ENCODE measurements at places on chromosomes 13 and 19.
A peak's percentile ranks its signal among the peaks of the same experiment; 100 is the strongest.

DNA sequence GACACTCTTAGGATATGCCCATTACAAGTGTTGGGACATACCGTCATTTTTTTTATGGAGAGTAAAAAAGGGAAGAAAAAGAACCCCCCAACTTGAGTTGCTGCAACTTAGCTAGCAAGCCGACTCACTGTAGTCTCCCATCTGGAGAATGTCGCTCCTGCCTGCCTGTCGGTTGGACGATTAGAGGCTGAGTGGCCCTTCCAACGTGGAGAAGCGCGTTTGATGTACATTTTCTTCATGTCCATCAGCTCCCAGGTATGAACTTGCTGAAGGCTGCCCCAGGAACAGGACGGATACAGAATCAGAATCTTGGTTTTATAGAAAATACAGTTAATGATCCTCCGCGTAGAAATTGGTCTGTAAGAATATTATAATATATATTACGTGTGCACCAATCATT, 189.0 kb upstream of the SOX1 start:
- DNase-seq, result no peak

- DNase-seq, result no peak
Observed at GRCh38 chr13:98475522-98475921, 101.4 kb downstream of the STK24 start.

GRCh38 chr19:45901432-45901911, 941 bp downstream of the MYPOP start:
- peak; percentile 21 for DNase-seq

DNA sequence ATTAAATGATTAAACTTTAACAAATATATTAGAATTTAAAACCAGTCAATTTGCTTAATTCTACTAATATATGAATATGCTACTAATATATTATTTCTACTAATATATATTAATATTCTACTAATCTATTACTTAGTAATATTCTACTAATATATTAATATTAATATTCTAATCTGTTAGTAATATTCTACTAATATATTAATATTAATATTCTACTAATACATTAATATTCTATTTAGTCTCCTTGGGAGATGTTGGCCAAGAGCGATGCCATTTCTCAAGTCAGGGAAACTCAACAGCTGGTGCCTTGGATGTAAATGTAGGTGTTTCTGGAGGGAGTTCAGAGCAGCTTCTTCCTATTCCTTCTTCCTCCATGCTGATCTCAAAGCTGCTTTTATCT, 259.2 kb upstream of the TMTC4 start:
- no peak for DNase-seq

GRCh38 chr13:68051910-68052309, 821.8 kb upstream of the PCDH9 start:
- DNase-seq, result no peak
